Tibial nerve (tissue), 4 donors: ENCODE measurements at places on chromosomes 6 and 20. TPM values are rescaled to one million over a fixed set of nuclear protein-coding genes. Genes with fewer than 3 reads are reported as not detected.

The HLA-DOA gene
- total RNA-seq = 17.7 TPM

The PRKN gene
- 17.9 TPM for total RNA-seq

- no peaks in the 10 kb centered on the region for H3K36me3 ChIP-seq
- no peak overlapping the region for H3K27ac ChIP-seq
- no peaks in the 10 kb centered on the region for H3K4me1 ChIP-seq
Measured at GRCh38 chr20:48906221-48906877, 15.2 kb upstream of the ARFGEF2 start.

GRCh38 chr6:25794784-25795183 is 37.1 kb downstream of the SLC17A1 start:
- no peak for DNase-seq
- no peak overlapping the region for H3K27ac ChIP-seq
- no peaks in the 10 kb centered on the region for H3K36me3 ChIP-seq
- no peak overlapping the region for H3K4me3 ChIP-seq

- DNase-seq = no peak
- H3K4me1 ChIP-seq = no peaks in the 10 kb centered on the region
- H3K4me3 ChIP-seq = no peak overlapping the region
- H3K27ac ChIP-seq = no peak overlapping the region
- no peaks in the 10 kb centered on the region for H3K36me3 ChIP-seq
Measured at GRCh38 chr20:11205769-11206362, 532.1 kb upstream of the JAG1 start.

DNA sequence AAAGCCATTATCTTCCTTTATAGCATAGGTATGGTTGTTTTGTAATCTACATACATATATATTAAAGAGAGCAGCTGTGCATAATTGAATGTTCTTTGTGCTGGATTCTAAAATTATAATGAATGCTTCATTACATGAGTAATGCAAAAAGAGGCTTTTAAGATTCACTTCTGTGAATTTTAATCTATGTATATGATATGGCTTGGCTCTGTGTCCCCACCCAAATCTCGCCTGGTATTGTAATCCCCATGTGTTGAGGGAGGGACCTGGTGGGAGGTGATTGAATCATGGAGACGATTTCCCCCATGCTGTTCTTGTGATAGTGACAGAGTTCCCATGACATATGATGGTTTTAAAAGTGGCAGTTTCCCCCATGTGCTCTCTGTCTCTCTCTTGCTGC is 255.4 kb downstream of the GRM1 start:
- no peak for DNase-seq
- H3K36me3 ChIP-seq = no peaks in the 10 kb centered on the region
- H3K4me3 ChIP-seq = no peak overlapping the region
- H3K27ac ChIP-seq = no peak overlapping the region
- H3K4me1 ChIP-seq = peaks cover 5% of the 10 kb centered on the region

The ZSCAN23 gene
- total RNA-seq = 2.9 TPM

DNA sequence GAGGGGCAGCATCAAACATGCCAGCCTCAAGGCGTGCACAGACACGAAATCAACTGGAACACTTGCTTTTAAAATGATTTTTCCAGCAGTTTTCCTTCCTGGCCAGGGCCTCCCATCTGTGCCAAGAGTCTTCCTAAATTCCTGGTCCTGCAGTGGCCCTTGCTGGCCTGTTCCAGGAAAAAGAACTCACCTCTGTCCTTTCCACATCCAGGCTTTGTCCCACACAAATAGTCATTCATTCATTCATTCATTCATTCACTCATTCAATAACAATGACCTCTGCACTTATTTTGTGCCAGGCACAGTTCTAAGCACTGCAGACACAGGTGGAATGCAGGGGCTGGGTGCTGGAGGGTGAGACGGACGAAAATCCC is 89.0 kb upstream of the CCDC167 start:
- no peaks in the 10 kb centered on the region for H3K36me3 ChIP-seq
- no peak overlapping the region for H3K4me3 ChIP-seq
- peaks cover 7% of the 10 kb centered on the region for H3K27me3 ChIP-seq
- H3K27ac ChIP-seq = no peak overlapping the region

GRCh38 chr20:4483961-4484360 is 237.7 kb upstream of the PRND start:
- no peak overlapping the region for H3K4me3 ChIP-seq
- no peaks in the 10 kb centered on the region for H3K36me3 ChIP-seq
- H3K27me3 ChIP-seq = no peaks in the 10 kb centered on the region
- no peaks in the 10 kb centered on the region for H3K4me1 ChIP-seq

DNA sequence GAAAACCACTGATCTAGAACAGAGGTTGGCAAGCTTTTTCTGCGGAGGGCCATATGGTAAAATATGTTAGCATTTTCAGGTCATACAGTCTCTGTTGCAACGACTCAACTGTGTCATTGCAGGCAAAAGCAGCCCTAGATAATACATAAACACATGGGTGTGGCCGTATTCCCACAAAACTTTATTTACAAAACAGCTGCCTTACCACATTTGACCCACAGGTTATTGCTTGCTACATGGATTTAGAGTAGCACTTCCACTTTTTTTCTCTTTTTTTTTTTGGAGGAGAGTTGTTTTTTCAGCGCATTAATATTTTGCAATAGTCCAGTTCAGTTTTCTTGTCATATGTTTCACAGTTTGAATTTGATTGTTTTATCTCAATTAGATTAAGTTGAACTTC is 2.5 kb upstream of the IGF2R start:
- H3K27me3 ChIP-seq = no peaks in the 10 kb centered on the region
- no peaks in the 10 kb centered on the region for H3K4me1 ChIP-seq
- DNase-seq = no peak
- H3K4me3 ChIP-seq = no peak overlapping the region
- no peak overlapping the region for H3K27ac ChIP-seq

- DNase-seq = no peak
- no peaks in the 10 kb centered on the region for H3K4me1 ChIP-seq
- no peak overlapping the region for H3K27ac ChIP-seq
Measured at GRCh38 chr6:146429831-146430230, 113.8 kb upstream of the RAB32 start.

DNA sequence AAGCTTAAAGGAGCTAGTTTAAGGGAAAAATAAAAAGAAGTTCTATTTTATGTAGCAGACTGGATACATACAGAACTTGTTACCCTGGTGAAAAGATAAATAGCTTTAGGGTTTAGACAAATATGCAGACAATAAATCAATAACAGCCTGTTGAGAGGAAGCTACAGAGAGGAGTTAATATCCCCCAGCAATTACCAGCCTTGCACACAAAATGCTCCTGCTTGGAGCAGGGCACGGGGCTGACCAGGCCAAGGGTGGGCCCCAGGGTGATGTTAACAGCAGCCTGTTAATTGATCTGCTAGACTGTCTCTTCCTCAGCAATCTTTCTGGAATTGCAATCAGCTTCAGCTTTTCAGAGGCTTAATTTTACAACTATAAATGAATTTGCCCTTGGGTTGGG is 125.1 kb upstream of the SOX4 start:
- no peak overlapping the region for H3K4me3 ChIP-seq
- H3K27ac ChIP-seq = no peak overlapping the region
- no peaks in the 10 kb centered on the region for H3K36me3 ChIP-seq
- DNase-seq = no peak
- no peaks in the 10 kb centered on the region for H3K27me3 ChIP-seq

The LAMA4 gene
- total RNA-seq = 524 TPM

- no peaks in the 10 kb centered on the region for H3K27me3 ChIP-seq
- no peak for DNase-seq
- no peaks in the 10 kb centered on the region for H3K36me3 ChIP-seq
Measured at GRCh38 chr6:43052842-43053544, 658 bp downstream of the CUL7 start.

The GPX5 gene
- not detected for total RNA-seq

The CDH22 gene
- 0.20 TPM for total RNA-seq

GRCh38 chr6:3962291-3963280 is 113.4 kb downstream of the FAM50B start:
- H3K27ac ChIP-seq = no peak overlapping the region
- no peak for DNase-seq
- no peaks in the 10 kb centered on the region for H3K27me3 ChIP-seq
- no peaks in the 10 kb centered on the region for H3K36me3 ChIP-seq
- no peaks in the 10 kb centered on the region for H3K4me1 ChIP-seq

GRCh38 chr20:51563486-51564332 is 21.2 kb upstream of the NFATC2 start:
- peaks cover 55% of the 10 kb centered on the region for H3K4me1 ChIP-seq
- H3K27me3 ChIP-seq = no peaks in the 10 kb centered on the region
- DNase-seq = peak; percentile 57
- H3K36me3 ChIP-seq = no peaks in the 10 kb centered on the region
- H3K27ac ChIP-seq = peak overlapping the region; percentile 96

DNA sequence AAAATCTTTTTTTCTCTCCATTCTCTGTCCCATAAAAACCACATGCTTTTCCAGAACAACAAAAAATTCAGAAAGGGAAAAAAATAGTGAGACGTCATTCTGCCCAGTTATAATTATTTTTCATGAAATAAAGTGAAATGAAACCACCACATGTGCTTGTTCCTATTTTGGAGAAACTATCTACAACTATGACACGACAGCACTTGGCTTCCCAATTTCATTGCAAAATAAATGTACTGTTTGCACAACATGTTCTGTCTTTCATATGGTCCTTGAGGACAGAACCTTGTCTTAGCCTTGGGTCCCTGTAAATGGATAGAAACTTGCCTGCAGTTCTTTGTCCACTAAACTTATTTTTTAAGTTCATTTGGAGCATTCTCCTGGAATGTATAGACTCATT is 5.6 kb upstream of the MAN1A1 start:
- H3K36me3 ChIP-seq = no peaks in the 10 kb centered on the region
- no peaks in the 10 kb centered on the region for H3K4me1 ChIP-seq
- peak overlapping the region; percentile 75 for H3K27ac ChIP-seq

The WFDC5 gene
- not detected for total RNA-seq

DNA sequence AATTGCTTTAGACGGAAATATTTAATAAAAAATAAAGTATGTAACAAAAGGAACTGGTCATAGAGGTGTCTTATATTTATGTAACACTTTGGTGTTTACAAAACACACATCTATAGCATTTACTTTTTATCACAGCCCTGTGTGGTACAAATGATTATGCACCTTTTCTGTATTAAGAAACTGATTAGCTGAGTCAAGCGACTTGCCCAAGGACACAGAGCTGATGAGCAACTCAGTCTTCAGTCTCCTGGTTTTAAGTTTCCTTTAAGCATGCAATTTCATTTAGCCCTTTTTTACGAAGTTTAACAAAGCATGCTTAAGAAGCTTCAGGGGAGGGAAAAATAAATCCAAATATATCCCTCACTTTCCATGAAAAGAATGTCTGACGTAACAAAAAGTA is 2.5 kb downstream of the DCDC2 start:
- no peak for DNase-seq
- H3K27me3 ChIP-seq = no peaks in the 10 kb centered on the region
- H3K4me1 ChIP-seq = peaks cover 24% of the 10 kb centered on the region
- H3K4me3 ChIP-seq = no peak overlapping the region

The OOEP gene
- total RNA-seq = not detected

The EDN1 gene
- 28.0 TPM for total RNA-seq

The MLN gene
- not detected for total RNA-seq

GRCh38 chr20:51143652-51144051 is 120.7 kb upstream of the KCNG1 start:
- no peak for DNase-seq
- H3K36me3 ChIP-seq = no peaks in the 10 kb centered on the region
- H3K4me3 ChIP-seq = no peak overlapping the region
- H3K27me3 ChIP-seq = no peaks in the 10 kb centered on the region

The GLP1R gene
- 2.0 TPM for total RNA-seq

GRCh38 chr20:61056116-61056515 is 195.9 kb upstream of the CDH4 start:
- no peaks in the 10 kb centered on the region for H3K27me3 ChIP-seq
- no peaks in the 10 kb centered on the region for H3K4me1 ChIP-seq
- H3K27ac ChIP-seq = no peak overlapping the region
- no peaks in the 10 kb centered on the region for H3K36me3 ChIP-seq

DNA sequence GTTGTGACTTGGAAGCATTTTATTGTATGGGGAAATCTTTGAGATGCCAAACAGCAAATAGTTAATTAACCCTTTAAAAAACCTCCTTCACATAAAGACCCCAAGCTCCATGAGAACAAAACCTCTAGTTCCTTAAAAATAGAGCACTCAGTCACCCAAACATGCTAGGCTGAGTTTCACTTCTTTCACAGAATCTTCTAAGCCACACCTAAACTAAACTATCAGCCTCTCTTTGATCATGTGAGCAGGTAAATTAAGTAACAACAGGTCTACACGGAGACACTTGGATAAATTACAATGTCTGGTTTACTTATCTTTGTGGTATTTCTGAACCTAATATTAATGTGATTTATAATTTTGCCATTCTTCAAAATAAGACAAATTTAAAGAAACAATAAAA is 205.2 kb upstream of the MARCKS start:
- no peaks in the 10 kb centered on the region for H3K27me3 ChIP-seq
- H3K4me3 ChIP-seq = no peak overlapping the region
- no peak for DNase-seq
- H3K4me1 ChIP-seq = no peaks in the 10 kb centered on the region
- no peaks in the 10 kb centered on the region for H3K36me3 ChIP-seq

The PPIL6 gene
- total RNA-seq = 1.2 TPM

The PARD6B gene
- total RNA-seq = 2.4 TPM

- H3K4me1 ChIP-seq = peaks cover 70% of the 10 kb centered on the region
- H3K4me3 ChIP-seq = no peak overlapping the region
- peaks cover 56% of the 10 kb centered on the region for H3K36me3 ChIP-seq
- DNase-seq = no peak
- H3K27me3 ChIP-seq = no peaks in the 10 kb centered on the region
Measured at GRCh38 chr6:109478841-109479624, 4.0 kb downstream of the ZBTB24 start.

DNA sequence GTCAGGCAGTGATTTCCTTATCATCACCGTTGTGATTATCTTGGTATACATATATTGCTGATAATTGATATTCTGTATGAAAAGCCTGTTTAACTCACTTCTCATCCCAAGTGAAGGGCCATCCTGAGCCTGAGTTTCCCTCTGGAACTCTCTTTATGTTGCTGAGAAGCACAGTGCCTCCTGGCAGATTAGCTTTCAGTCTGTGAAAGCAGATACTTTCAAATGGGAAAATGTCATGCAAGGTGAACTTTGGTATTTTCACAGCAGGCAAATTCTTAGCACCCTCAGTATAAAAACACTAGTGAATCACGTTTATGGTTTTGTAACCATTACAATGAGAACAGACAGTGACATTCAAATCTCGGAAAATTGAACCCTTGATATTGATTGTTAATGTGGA is 151.6 kb downstream of the PRIM2 start:
- no peak overlapping the region for H3K27ac ChIP-seq
- peaks cover 8% of the 10 kb centered on the region for H3K4me1 ChIP-seq
- H3K4me3 ChIP-seq = no peak overlapping the region
- DNase-seq = no peak

The TAP1 gene
- total RNA-seq = 45.9 TPM

- H3K4me3 ChIP-seq = no peak overlapping the region
- peaks cover 32% of the 10 kb centered on the region for H3K4me1 ChIP-seq
- H3K27ac ChIP-seq = peak overlapping the region; percentile 87
- no peaks in the 10 kb centered on the region for H3K36me3 ChIP-seq
- peak; percentile 41 for DNase-seq
Measured at GRCh38 chr20:25310268-25310920, 62.5 kb downstream of the PYGB start.

The MAFB gene
- 58.3 TPM for total RNA-seq

GRCh38 chr20:24813496-24813895 is 135.6 kb upstream of the CST7 start:
- H3K27me3 ChIP-seq = no peaks in the 10 kb centered on the region
- H3K36me3 ChIP-seq = no peaks in the 10 kb centered on the region
- no peak overlapping the region for H3K27ac ChIP-seq
- no peak for DNase-seq

GRCh38 chr6:89500611-89501010 is 67.7 kb downstream of the ANKRD6 start:
- no peak for DNase-seq
- no peak overlapping the region for H3K4me3 ChIP-seq
- H3K27ac ChIP-seq = no peak overlapping the region
- H3K27me3 ChIP-seq = no peaks in the 10 kb centered on the region

The NMBR gene
- not detected for total RNA-seq
